ENCODE measurements at places on chromosomes 13 and 19. TPM values are rescaled to one million over a fixed set of nuclear protein-coding genes. Genes with fewer than 3 reads are reported as not detected.

GRCh38 chr19:41755328-41755913 is at the start of gene CEACAM6:
TSS of gene CEACAM6 (plus strand) at chr19:41755530. CDS start at chr19:41755639, 109 bp downstream.
- no peak for DNase-seq
- no peak within 1 kb of the TSS for H3K4me3 ChIP-seq
- H3K36me3 ChIP-seq: no peaks in the 10 kb centered on the region
- peaks cover 6% of the 10 kb centered on the region for H3K4me1 ChIP-seq
- H3K27me3 ChIP-seq: peaks cover 30% of the 10 kb centered on the region

DNA sequence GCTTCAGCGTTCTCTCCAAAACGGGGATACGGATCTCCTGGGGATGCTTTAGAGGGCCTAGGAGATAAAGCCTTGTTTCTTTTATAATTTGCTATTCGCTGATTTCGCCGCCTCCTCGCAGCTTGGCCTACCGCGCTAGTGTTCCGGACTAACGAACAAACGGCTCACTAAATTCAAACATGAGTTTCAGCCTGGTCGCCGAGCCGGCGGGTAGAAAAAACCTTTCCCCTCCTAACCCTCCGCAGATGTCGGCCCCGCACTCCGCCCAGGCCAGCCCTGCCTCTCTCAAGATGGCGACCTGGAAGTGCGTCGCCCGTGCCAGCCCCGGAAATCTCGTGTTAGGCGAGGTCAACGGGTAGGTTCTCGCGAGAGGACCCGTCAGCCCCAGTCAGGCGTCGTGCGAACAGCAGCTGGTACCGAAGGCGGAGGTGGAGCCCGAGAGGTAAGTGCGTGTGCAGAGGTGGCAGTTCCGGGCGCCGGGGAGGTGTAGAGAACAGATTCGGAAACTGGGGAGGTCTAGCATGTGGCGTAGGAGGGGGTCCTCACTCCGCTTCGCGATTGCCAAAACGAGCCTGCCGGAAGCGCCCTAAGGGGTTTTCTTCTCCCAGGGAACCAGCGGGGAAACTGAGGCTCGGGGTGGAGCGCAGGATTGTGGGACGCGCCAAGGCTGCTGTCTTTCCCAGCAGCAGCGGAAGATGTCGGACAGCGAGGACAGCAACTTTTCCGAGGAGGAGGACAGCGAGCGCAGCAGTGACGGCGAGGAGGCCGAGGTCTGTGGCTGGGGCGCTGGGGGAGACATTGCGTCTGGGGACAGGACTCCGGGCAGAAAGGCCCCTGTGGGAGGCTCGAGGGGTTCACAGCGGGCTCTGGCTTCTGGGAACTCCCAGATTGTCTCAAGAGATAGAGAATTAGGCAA is at the start of gene SUPT5H:
TSS of gene SUPT5H (plus strand) at position 387 of the 916 bp plus-strand sequence. CDS start at position 696, 309 bp downstream.
- DNase-seq: peak; percentile 99
- H3K4me1 ChIP-seq: peaks cover 48% of the 10 kb centered on the region
- peak within 1 kb of the TSS; percentile 99 for H3K4me3 ChIP-seq
- peaks cover 36% of the 10 kb centered on the region for H3K36me3 ChIP-seq
- H3K27ac ChIP-seq: peak within 1 kb of the TSS; percentile 96

GRCh38 chr19:39826311-39826945 is 7.5 kb downstream of the DYRK1B start:
- peaks cover 20% of the 10 kb centered on the region for H3K36me3 ChIP-seq
- no peak overlapping the region for H3K4me3 ChIP-seq
- no peak overlapping the region for H3K27ac ChIP-seq
- DNase-seq: no peak
- H3K27me3 ChIP-seq: no peaks in the 10 kb centered on the region
- peaks cover 7% of the 10 kb centered on the region for H3K4me1 ChIP-seq

- peaks cover 80% of the 10 kb centered on the region for H3K36me3 ChIP-seq
- peak overlapping the region; percentile 88 for H3K27ac ChIP-seq
- DNase-seq: peak; percentile 55
- H3K27me3 ChIP-seq: no peaks in the 10 kb centered on the region
Observed at GRCh38 chr19:4916292-4917082, 7.2 kb downstream of the UHRF1 start.

DNA sequence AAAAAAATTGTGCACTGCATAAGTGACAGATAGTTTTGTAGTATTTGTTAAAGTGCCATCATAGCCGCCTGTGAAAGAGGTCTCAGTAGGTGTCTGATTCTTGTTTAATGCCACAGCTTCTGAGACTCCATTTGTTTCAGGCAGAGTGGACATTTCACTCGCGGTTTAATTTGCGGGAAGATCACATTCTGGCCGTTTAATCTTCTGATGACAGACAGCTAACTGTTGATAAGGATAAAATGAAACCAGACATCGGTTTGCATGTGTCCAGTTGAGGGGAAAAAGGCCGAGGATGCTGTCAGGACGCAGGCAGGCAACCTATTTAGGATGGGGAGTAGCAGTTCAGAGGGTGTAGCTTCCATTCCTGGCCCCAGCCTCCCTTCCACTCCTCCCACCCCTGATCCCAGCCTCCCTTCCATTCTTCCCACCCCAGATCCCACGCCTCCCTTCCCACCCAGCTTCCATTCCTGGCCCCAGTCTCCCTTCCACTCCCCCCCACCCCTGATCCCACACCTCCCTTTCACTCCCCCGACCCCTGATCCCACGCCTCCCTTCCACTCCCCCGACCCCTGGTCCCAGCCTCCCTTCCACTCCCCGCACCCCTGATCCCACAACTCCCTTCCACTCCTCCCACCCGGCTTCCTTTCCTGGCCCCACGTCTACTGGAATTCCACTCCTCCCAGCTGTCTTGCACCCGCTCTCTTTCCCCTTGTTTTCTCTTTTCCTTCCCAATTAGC is 23.8 kb downstream of the ATP11A start:
- no peak for DNase-seq
- H3K27me3 ChIP-seq: no peaks in the 10 kb centered on the region
- peaks cover 15% of the 10 kb centered on the region for H3K4me1 ChIP-seq
- no peak overlapping the region for H3K4me3 ChIP-seq
- H3K27ac ChIP-seq: no peak overlapping the region
- peaks cover 2% of the 10 kb centered on the region for H3K36me3 ChIP-seq

DNA sequence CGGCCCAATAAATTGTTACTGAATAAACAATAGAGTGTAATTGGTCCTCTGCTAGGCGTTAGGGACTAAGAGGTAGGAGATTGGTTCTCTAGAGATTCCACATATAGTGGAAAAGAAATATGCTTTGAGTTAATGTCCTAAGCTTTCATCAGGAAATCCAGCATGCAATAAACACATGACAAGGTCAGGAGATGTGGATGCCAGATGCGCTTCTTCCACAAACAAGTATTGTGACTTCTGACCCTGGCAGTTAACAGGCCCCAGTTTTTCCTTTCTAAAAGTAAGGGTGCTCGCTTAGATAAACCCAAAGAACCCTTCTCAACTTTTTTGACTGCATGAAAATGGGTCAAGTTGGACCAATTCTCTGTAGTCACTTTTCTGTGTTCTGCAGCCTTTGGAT is 146.5 kb upstream of the SOX21 start:
- H3K27ac ChIP-seq: no peak overlapping the region
- peaks cover 8% of the 10 kb centered on the region for H3K4me1 ChIP-seq
- no peak overlapping the region for H3K4me3 ChIP-seq
- H3K36me3 ChIP-seq: no peaks in the 10 kb centered on the region
- peaks cover 2% of the 10 kb centered on the region for H3K27me3 ChIP-seq
- DNase-seq: no peak

DNA sequence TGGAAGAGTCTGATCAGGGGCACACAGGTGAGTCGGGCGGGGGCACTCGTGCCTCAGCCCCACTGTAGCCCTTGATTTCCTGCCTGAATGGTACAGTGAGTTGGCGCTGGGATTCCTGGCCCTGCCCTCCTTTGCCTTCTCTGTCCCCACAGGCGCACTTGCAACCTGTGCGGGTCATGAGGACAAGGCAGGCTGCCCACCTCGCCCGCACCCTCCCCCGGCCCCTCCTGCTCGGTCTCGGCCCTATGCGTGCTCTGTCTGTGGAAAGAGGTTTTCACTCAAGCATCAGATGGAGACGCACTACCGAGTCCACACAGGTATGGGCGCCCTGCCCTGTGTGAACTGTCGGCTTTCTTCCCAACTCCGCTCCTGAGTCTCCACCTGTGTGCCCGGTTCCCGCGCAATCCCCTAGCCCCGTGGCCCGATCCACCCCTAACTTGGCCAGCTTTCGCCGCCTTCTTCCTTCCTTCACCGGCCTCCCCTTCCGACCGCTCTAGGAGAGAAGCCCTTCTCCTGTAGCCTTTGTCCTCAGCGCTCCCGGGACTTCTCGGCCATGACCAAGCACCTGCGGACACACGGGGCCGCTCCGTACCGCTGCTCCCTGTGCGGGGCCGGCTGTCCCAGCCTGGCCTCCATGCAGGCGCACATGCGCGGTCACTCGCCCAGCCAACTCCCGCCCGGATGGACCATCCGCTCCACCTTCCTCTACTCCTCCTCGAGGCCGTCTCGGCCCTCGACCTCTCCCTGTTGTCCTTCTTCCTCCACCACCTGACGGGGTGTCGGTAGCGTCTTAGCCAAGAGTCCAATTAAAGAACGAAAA is 1.6 kb upstream of the KMT2B start:
- peaks cover 36% of the 10 kb centered on the region for H3K4me1 ChIP-seq
- peaks cover 57% of the 10 kb centered on the region for H3K36me3 ChIP-seq
- peak overlapping the region; percentile 92 for H3K4me3 ChIP-seq
- H3K27me3 ChIP-seq: no peaks in the 10 kb centered on the region

DNA sequence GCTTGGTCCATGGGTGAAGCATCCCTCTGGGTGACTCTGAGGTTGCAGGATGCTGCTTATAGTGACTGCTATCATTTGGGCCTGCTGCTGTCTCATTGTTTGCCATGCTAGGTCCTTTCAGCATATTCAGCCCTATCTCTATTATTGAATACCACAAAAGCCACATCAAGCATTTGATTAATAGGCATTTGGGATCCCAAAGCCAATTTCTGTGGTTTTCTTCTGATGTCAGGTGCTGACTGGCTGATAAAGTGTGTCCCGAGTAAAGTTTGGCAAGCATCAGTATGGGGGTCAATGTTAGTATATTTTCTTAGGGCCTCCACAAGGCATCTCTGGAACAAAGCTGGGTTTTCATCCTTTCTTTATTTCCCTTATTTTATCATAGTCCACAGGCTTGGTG is 204.6 kb downstream of the NBEA start:
- no peak overlapping the region for H3K27ac ChIP-seq
- no peak for DNase-seq
- H3K4me3 ChIP-seq: no peak overlapping the region
- H3K4me1 ChIP-seq: no peaks in the 10 kb centered on the region

- no peak overlapping the region for H3K4me3 ChIP-seq
- H3K27me3 ChIP-seq: peaks cover 57% of the 10 kb centered on the region
- peaks cover 13% of the 10 kb centered on the region for H3K4me1 ChIP-seq
- no peaks in the 10 kb centered on the region for H3K36me3 ChIP-seq
Observed at GRCh38 chr19:51014242-51014641, 5.3 kb downstream of the KLK10 start.

DNA sequence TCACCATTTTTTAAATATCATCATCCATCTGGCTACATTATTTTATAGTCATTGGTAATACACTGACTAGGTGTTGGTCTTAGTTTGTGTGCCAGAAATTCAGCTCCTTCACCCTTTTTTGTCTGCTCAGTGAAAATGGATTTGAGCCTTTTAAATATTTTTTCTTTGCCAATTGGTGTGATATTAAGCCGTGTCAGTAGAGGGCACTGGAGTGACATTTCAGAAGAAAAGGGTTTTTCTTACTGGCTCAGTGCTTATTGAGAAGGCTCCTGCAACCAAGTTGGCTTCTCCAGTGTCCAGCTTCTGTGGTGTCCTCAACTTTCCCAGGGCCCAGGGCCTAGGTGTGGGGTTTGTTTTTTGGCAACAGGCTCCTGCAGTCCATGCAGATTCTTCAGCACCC is 546.6 kb downstream of the DACH1 start:
- H3K36me3 ChIP-seq: no peaks in the 10 kb centered on the region
- H3K4me3 ChIP-seq: no peak overlapping the region
- H3K27ac ChIP-seq: no peak overlapping the region
- no peaks in the 10 kb centered on the region for H3K4me1 ChIP-seq

GRCh38 chr13:96824140-96824539 is 170.1 kb downstream of the OXGR1 start:
- H3K4me3 ChIP-seq: no peak overlapping the region
- no peaks in the 10 kb centered on the region for H3K4me1 ChIP-seq
- H3K36me3 ChIP-seq: no peaks in the 10 kb centered on the region
- no peaks in the 10 kb centered on the region for H3K27me3 ChIP-seq
- DNase-seq: no peak
- H3K27ac ChIP-seq: no peak overlapping the region

GRCh38 chr13:68369739-68370138 is 1139.6 kb upstream of the PCDH9 start:
- DNase-seq: no peak
- no peaks in the 10 kb centered on the region for H3K27me3 ChIP-seq
- H3K36me3 ChIP-seq: no peaks in the 10 kb centered on the region
- H3K4me3 ChIP-seq: no peak overlapping the region

DNA sequence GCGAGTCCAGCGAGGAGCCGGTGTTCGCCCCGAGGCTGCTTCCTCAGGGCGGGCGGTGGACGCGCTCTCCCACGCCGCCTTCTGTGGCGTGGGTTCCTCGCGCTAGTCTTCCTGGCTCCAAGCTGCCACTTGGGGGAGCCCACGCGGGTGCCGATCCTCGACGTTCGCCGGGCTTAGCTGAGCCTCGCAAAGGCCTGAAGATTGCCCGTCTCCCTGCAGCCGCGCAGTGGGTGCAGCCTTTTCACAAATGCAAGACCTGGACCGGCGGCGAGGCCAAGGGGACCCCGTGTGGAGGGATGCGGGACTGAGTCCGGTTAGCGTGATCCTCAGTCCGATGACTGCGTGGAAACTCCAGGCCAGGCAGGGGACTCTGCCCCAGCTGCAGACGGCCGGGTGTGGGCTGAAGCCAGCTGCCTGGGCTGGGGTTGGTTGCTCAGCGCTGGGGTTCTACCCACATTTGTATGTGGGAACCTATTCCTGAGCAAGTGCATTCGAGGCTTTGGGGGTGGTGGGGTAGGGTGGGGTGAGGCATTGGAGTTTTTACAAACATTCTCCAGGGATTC is 16.6 kb upstream of the LRP3 start:
- peaks cover 6% of the 10 kb centered on the region for H3K36me3 ChIP-seq
- peaks cover 24% of the 10 kb centered on the region for H3K4me1 ChIP-seq
- peak overlapping the region; percentile 98 for H3K4me3 ChIP-seq

The NANOS3 gene
- 0.55 TPM for total RNA-seq

The PGLYRP1 gene
- total RNA-seq: not detected

The DCAF15 gene
- total RNA-seq: 67.7 TPM

The SULT2A1 gene
- not detected for total RNA-seq

The ZNF486 gene
- 11.3 TPM for total RNA-seq

The GARIN5A gene
- not detected for total RNA-seq
